ENCODE measurements at places on chromosomes 6 and 20. TPM values are rescaled to one million over a fixed set of nuclear protein-coding genes. Genes with fewer than 3 reads are reported as not detected.

GRCh38 chr20:33158637-33159385 lies 9.1 kb upstream of the BPIFA2 start:
- no peak for DNase-seq

GRCh38 chr20:23032750-23033078 lies 2.4 kb upstream of the SSTR4 start:
- no peak for DNase-seq

GRCh38 chr6:87049779-87050178 lies 45.1 kb downstream of the CGA start:
- DNase-seq: no peak

- DNase-seq: no peak
Measured at GRCh38 chr6:159934181-159934580, 34.7 kb upstream of the IGF2R start.

Gene HCRTR2
- polyA plus RNA-seq: 0.28 TPM

- no peak for DNase-seq
Measured at GRCh38 chr6:165060720-165061119, 248.7 kb downstream of the C6orf118 start.

GRCh38 chr6:117619178-117619577 lies 16.9 kb upstream of the GOPC start:
- no peak for DNase-seq

DNA sequence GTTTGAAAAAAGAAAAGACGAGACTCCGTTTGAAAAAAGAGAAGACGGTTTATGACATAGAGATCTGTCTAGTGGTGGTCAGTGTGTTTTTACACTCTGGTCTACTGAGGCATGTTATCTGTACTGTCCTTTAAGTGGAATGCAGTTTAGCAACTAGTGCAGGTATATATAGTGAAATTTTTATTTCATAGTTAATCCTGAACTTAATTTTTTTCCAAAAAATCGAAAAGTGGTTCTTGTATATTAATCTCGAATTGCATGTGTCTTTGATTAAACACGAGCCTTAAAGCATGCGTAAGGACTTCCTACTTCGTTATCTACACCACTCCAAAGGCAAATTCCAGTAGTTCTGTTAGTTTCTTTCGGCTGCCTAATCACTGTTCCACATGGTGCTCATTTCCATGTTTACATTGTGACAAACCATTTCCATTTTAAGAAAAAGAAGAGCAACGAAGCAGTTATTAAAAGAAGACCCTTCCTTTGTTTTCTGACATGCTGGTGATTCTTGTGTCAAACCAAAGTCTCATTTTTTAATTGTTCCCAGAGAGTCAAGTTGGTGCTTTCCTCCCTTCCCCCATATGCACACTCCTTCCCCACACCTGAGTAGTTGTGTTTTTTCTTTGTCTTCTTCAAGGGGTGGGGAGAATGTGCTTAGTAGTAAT lies 2.3 kb downstream of the SNX9 start:
- no peak for DNase-seq

Gene VIP
- 0.54 TPM for polyA plus RNA-seq

GRCh38 chr6:41728073-41728936 lies 7.1 kb downstream of the TFEB start:
- no peak for DNase-seq

DNA sequence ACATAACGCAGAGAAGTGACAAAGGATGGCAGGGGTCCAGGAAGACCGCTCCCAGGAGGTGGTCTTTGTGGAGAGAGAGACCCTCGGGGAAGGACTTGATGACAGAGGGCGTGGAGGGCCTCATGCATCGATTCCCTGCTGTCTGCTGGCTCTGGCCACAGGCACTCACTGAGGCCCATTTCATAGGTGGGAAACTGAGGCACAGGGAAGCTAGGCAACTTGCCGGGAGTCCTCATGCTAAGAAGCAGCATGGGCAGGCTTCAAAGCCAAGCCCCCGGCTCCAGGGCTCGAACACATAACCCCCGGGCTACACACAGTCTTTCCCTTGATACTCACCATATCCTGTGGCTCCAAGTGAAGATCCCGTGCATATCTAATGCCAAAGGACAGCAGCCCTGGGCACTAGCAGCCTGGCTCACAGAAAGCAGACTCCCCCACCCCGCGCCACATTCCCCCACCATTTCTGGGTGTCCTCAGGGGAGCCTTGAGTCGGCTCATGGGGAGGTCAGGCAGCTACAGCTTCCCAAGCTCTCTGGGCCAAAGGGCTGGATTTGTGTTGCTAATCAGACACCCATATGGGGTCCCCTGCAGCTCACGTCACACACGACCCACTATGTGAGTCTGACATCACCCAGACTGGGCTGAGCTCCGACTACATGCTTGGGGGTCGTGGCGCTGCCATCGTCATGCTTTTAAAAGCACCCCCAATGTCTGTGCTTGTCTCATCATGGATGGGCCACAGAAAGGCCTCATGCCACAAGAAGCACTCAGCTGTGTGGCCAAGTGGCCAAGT lies 130.9 kb upstream of the PMEPA1 start:
- no peak for DNase-seq

DNA sequence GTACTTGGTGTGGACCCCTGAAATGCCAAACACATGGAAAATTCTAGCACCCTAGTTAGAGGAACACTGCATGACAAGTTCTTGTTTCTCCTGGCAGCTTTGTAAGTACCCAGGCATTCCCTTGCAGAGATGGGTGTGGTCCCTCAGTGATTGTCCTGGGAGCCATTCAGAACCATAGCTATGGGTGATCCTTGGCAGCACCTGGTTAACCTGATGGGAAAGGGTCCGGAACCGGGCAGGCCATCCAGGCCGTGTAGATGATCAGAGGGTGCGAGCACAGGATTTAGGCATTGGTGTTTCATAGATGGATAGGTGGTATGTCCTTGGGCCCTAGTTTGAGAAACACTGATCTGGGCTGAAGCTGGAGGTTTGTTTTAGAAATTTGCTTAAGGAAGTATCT lies 95.8 kb downstream of the RPP40 start:
- no peak for DNase-seq

Gene MAFB
- 115 TPM for polyA plus RNA-seq

GRCh38 chr6:116793224-116793623 lies 27.7 kb upstream of the FAM162B start:
- DNase-seq: no peak

GRCh38 chr6:135280375-135281136 lies 99.4 kb downstream of the MYB start:
- DNase-seq: no peak

- DNase-seq: no peak
Measured at GRCh38 chr6:125793280-125793679, 2.5 kb downstream of the NCOA7 start.

DNA sequence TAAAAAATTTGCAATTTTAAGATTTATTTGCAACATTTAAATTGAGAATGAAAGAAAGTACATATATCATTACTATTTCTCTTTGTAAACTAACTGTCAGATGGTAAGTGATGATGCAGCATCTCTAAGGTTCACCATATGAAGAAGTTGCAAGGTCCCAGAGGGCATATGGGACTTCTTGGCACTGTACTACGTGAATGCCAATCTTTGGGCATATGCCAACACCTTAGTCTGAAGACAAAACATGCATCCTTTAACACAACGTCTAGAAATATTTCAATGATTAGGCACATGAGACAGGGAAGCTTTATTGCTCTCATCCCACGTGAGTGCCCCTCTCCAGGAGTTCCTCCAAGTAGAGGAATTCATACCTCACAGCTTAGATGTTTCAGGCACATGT lies 66.8 kb downstream of the CDK19 start:
- DNase-seq: no peak

Gene PCNA
- 203 TPM for polyA plus RNA-seq

GRCh38 chr6:149445573-149445972 lies 39.2 kb downstream of the ZC3H12D start:
- DNase-seq: no peak

DNA sequence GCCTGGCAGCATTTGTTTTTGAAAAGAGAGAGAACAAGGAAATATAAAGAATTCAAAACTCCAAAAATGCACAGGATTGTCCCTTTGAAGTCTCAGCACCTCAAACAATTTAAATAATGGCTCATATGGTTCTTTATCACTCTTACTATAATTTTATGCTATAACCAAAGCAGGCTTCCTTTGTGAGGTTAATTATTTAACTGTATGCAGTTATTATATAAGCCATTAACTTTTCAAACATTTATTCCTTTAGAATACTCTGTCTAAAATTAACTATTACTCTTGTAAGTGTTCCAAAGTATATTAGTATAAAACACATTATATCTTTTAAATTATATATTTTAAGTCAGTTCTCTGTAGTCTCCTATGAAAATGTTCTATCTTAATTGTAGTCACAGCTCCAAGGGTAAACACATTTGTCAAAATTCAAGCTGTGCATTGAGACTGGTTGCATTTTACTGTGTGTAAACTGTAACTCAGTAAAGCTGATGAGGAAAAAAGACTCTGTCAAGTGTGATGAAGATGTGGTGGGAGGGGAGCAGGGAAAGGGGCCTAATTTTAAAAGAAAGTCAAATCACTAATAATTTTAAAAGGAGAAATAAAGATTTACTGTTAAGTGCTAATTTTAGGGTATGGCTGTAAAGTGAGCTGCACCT lies 20.0 kb upstream of the PLAGL1 start:
- DNase-seq: no peak

GRCh38 chr6:62623846-62624532 lies 338.0 kb upstream of the KHDRBS2 start:
- no peak for DNase-seq

DNA sequence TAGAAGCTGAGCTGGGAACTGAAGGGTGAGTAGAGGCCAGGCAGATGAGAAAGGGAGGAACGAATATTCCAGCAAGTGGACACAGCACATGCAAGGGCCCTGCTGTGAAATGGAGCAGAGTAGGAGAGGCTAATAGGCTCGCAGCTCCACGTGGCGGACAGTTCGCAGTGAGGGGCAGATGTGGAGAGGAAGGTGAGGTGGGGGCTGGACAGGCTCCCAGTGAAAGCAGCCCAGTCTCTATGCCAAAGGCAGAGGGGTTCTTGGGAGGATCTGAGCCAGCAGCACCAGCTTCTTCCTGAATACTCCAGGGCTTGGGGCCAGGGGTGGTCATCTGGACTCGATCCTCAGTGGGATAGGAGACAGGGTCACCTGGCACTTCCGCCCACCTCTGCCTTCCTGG lies 81.0 kb downstream of the CEBPB start:
- no peak for DNase-seq

GRCh38 chr6:136728033-136728939 lies 64.0 kb downstream of the MAP3K5 start:
- DNase-seq: no peak
